ENCODE measurements at places on chromosomes 2 and 18.

GRCh38 chr2:69745035-69745434, 3.1 kb downstream of the ANXA4 start:
- DNase-seq, result no peak

GRCh38 chr2:106703161-106703560, 182.8 kb downstream of the ST6GAL2 start:
- DNase-seq, result no peak

DNA sequence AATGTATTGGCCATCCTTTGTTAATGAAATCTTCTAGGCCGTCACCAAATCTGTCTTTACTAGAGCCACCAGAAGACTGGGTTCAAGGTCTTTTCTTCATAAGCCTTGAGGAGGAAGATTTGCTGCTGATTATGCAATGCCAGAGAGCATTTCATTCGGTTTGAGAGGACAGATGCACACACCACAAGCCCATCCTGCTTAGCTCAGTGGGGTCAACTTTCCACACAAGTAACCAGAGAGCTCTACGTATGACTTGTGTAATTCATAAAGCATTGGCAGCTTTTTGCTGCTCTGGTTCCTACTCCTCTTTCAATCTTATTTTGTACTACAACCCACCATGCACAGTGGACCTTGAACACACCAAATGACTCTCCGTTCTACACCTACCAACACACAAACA, 106.9 kb downstream of the OSR1 start:
- DNase-seq, result no peak

DNA sequence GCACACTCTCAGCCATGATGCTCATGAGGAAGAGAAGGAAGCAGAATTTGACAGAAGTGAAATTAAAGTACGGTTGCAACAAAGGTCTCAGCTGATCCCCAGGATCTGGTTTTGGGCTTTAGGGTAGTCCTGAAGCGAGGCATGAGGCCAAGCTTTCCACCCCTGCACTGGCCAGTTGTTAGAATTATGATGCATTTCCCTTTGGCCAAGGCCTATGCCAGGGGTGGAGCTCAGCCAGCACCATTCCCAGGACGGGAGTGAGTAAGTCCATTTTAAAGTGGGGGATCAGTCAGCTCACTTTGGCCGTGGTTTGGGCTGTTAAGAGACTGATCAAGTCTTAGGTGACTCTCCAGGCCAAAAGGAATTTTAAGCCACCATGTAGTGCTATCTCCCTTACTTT, 314.5 kb upstream of the MMADHC start:
- DNase-seq, result no peak

DNA sequence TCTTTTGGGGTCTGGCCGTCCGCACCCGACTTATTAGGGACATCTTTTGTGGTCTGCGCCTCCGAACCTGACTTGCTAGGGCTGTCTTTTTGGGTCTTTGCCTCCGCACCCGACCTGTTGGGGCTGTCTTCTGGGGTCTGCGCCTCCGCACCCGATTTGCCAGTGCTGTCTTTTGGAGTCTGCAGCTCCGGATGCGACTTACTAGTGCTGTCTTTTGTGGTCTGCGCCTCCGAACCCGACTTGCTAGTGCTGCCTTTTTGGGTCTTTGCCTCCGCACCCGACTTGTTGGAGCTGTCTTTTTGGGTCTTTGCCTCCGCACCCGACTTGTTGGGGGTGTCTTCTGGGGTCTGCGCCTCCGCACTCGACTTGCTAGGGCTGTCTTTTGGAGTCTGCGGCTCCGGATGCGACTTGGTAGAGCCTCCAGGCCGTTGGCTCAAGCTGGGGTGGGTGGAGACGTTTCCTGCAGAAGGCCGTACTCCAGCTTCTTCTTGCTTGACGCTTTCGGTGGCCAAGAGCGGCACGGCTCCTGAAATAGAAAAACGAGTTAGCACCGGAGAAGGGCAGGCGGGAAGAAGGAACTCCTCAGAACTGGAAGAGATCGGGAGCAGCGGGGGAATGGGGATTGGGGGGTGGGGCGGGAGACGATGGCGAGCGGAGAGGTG, 498 bp downstream of the TGOLN2 start:
- no peak for DNase-seq

DNA sequence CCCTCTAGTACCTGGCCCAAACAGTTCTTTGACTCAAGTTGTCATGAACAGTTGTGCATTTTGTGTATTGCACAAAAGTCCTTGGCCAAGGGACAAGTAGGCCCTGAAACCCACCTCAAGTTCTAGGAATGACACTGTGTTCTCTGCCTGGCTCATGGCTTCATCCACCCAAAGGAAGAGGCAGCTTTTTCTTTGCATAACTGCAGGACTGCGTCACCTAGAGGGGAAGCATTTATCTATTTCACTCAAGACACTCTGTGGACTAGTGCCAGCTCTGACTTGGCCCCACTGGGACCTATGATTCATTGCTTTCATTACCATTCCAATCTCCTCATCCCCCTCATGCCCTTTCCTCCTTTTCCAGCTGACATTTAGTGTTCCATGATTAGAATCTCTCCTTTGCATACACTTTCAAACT, 119.3 kb upstream of the SIX2 start:
- no peak for DNase-seq

DNA sequence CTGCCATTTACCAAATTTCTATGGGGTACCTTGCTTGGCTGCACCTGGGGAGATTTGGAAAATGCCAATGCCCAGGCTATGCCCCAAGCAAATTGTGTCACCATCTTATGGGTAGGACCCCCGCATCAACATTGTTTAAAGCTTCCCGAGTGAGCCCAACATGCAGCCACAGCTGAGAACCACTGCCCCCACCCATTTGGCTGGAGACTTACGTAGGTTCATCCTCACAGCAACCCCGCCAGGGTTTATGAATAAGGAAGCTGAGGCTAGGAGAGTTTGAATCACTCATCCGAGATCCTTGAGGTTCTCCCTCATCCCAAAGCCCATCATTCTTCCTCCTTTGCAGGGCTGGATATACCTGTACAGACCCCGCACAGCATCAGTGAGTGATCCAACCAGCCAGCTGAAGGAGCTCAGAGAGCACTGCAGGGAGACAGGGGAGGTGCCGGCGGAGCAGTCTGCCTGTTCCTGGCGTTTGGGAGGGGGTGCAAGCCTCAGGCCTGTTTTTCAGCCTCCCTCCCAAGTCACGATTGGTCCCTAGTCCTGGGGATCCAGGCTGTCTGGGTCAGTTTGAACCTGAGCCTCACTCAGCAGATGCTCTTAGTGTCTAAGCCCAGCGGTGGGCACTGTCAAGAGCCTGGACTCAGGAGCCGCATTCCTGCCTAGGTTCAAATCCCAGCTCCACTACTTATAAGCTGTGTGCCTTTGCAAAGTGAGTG, 164.9 kb downstream of the SMAD7 start:
- DNase-seq, result no peak

- no peak for DNase-seq
Measured at GRCh38 chr2:47699533-47700215, 83.3 kb upstream of the MSH6 start.

DNA sequence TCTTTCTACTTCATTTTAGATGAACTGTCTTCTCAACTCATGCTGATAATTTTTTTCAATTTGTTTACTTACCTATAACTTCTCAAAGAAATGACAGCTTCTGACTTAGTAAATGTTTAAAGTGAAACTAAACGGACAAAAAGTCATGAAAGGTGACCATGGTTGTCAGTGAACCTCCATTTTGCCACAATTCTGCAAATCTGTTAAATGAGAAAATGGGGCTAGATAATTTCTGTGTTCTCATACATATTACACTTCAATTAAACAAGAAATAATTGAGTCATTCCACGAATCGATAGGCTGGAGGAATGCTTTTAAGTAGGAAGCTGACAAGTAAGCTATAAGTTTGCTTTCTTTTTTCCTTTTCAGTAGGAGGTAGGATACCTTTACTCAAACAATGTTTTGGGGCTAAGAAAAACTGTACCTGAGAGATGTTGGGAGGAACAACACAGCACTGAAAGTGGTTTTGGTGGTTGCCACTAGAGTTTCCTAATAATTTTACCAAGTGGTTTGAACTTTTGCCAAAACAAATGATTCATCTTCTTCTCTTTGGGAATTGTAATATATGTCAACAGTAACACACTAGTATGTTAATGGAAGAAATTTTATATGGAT, 17.1 kb downstream of the DYNAP start:
- DNase-seq, result no peak

DNA sequence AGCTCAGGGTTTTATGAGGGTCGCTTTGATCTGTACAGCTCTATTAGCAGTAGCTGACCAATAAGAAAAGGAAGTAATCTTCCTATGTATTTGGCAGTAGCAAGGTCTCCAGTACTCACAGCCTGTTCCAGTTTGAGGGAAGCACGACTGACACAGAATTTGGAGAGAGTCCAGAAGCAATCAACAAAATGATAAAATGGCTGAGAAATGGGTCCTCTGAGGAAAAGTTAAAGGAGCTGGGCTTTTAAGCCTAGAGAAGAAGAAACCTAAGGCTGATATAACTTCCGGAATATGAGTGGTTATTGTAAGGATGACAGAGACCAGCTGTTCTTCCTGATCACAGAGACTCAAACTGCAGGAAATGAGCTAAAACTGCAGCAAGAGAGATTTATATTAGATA, 382.8 kb downstream of the GPD2 start:
- DNase-seq, result no peak

- DNase-seq, result no peak
Measured at GRCh38 chr2:11024259-11024645, 112.5 kb downstream of the KCNF1 start.

DNA sequence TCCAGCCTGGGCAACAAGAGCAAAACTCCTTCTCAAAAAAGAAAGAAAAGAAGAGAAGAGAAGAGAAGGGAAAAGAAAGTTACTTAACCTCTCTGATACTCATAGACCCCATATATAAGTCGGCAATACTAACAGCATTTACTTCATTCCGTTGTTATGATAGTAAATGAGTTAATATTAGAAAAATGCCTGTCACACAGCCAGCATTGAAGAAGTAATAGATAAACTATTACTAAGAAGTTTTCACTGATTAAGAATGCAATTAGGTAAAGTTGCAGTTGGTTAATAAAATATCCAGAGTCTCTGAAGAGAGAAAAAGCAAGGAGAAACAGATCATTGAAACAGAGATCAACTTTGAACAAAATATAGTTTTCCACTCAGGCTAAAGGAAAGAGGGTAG, 161.3 kb upstream of the UBE2E3 start:
- DNase-seq, result no peak

DNA sequence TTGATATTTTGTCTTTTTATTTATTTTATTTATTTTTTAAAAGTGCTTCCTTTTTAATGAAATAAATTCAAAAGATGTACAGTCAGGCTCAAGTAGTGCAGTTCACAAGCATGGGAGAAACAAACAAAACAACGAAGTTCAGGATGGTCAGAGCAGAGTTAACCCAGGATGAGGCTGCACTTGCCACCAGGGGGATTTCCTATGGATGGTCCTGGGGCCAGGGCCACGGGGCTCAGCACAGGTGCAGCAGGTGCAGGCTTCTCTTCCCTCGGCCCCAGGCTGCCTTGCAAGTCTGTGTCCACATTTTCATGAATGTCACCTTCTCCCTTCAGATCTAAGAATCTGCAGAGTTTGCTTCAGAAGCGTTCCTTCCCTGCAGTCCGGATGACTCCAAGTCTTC, 76.5 kb downstream of the CDCA7 start:
- no peak for DNase-seq

- no peak for DNase-seq
Measured at GRCh38 chr2:387980-388421, 100.1 kb upstream of the ALKAL2 start.

DNA sequence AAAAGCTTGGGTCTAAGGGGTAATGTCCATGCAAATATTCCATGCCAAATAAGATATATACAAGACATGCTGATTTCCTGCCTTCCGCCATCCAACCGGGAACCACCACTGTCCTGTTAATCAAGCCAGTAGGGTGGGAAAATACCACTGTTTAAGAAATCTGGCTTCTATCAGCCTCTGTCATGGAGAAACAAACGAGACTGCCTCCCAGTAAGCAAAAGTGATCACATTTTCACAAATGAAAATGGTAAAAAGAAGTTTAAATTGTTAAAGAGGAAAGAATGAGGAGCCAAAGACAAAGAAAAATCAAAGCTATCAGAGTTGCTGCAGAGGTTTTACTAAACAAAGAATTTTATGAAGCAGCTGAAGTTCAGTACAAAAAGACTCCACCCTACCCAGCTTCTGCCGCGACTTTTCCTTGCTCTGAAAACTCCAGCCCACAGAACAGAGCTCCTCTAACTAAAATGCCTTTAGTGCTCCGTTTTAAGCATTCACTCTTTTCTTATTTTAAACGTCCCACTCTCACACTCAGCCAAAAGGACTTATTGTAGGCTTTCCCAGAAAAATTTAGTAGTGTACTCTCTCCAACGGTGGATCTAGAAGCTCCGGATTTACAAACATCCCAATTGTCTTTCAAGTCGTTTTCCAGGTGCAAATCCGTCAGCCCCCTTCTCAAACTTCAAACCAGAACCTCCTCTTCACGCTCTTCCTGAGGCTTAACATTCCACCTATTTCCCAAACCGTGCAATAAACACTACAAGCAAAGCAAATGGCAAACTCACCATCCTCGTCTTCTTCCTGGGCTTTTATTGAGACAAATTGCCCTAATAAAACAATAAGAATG, 613 bp downstream of the COL5A2 start:
- no peak for DNase-seq

- no peak for DNase-seq
Measured at GRCh38 chr18:46915800-46916550, 1.3 kb downstream of the PIAS2 start.

GRCh38 chr2:218354850-218355443, 1.7 kb upstream of the CATIP start:
- DNase-seq, result no peak

DNA sequence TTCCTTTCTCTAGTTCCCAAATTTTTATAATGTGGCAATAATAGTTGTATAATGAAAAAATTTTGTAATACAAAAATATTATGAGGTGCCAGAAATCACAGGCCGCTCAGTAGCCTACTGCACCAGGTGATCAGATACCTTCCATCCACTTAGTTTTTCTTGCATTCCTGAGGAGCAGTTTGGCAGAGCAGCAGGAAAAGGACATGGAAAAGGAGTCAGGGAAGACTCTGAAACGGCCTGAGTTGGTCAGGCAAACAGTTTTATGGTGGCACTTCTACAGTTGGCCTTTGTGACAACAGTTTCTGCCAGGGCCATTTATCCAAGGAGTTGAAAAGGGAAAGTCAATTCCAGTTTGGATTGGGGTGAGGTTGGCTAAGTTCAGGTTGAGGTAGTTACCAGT, 165.4 kb upstream of the ALPP start:
- no peak for DNase-seq

GRCh38 chr2:184507254-184507653, 91.1 kb upstream of the ZNF804A start:
- no peak for DNase-seq

- DNase-seq, result no peak
Measured at GRCh38 chr2:143937723-143938350, 582.1 kb downstream of the ZEB2 start.
